IPS-NIHi11 (cell line): ENCODE measurements at places on chromosomes 5 and 9.

DNA sequence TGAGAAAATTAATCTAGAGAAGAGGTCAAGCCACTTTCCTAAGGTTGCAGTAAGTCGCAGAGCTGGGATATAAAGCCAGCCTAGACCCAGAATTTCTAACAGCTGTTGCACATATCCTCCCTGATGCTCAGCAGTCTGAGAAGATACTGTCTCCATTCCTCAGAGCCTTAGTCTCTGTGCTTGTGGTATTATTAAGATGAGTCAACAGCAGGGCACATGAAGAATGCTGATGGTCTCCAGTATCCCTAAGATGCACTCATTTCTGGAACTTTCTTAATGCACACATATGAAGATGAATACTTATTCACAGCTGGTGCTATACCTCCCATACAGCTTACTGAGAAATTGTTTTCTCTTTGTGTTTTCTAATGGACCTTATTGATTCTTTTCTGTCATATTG is 32.5 kb downstream of the SGCD start:
- DNase-seq = no peak

DNA sequence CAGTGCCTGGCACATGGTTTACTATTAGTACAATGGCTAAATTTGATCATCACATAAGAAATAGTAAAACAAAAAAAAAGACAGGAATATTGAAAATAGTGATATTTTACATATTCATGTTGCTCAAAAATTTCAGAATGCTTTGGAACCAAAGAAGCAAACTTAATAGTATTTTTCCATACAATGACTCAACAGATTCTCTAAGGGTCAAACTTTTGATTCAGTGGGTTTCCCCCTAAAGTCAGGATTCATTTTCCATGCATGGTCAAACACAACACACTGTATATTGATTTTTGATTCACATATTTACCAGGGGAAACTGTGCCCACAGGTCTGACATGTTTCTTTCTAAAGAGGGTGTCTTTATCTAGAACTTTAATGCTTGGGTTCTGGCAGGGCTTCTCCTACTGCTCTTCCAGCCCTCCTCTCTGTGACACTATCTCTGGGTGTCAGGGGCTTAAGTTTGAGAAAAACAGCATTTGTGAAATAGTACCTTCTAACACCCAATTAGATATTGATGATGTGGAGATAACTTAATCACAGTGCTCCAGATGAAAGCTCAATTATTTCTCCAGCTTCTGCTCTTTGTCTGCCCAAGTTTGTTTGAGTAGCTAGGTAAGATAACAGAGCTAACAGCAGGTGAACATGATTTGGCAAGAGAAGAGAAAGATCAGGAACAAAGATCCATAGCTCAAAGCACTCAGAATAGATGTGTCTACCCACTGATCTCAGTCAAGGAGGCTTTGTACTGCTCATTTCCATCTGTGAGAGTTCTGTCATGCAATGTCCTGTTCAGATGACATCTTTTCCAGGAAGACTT is 35.5 kb upstream of the ELL2 start:
- DNase-seq = no peak

DNA sequence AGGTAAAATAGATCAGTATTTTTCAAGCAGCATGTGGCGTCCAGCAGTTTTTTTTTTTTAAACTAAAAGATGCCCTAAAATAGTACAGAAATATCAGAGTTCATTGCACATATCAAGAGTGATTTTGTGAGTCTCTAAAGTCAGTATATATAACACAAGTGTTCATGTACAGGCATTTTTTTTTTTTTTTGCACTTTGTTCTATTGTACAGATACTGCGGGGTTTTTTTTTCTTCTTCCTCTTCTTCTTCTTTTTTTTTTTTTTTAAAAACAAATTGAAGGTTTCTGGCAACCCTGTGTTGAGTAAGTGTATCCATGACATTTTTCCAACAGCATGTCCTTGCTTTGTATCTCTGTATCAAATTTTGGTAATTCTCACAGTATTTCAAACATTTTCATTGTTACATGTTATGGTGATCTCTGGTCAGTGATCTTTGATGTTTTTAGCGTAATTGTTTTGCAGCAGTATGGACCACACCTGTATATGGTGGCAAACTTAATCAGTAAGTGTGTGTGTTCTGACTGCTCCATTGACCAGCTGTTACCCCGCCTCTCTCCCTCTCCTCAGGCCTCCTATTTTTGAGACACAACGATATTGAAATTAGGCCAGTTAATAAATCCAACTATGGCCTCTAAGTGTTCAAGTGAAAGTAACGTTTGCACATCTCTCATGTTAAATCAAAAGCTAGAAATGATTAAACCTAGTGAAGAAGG is 76.8 kb downstream of the TRIO start:
- no peak for DNase-seq

DNA sequence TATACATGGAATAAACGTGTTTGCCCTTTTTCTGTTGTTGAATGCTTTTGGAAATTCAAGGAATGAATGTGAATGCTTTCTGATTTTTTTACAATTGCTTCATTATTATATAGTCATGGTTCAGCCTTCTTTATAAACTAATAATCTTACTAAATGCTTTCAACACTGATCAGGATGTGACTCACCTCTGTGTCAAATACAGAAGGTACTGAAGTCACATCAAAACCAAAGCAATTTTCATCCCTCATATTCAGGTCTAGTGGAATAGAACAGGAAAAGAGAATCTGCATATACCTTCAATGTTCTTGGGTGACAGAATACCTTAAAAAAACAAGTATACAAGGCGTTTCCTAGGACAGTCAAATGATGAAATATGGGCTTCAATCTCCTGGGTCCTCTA is 170.7 kb downstream of the PDE4D start:
- no peak for DNase-seq

- DNase-seq = no peak
These were observed 14.4 kb downstream of the GLDC start for GRCh38 chr9:6631207-6631512.

GRCh38 chr5:39716532-39717028 is 291.8 kb upstream of the DAB2 start:
- peak; percentile 68 for DNase-seq
